MV-4-11 (cell line): ENCODE measurements at places on chromosomes 12 and 14.

- DNase-seq: no peak
These were observed 15.2 kb downstream of the ARL6IP4 start for GRCh38 chr12:122995503-122996187.

DNA sequence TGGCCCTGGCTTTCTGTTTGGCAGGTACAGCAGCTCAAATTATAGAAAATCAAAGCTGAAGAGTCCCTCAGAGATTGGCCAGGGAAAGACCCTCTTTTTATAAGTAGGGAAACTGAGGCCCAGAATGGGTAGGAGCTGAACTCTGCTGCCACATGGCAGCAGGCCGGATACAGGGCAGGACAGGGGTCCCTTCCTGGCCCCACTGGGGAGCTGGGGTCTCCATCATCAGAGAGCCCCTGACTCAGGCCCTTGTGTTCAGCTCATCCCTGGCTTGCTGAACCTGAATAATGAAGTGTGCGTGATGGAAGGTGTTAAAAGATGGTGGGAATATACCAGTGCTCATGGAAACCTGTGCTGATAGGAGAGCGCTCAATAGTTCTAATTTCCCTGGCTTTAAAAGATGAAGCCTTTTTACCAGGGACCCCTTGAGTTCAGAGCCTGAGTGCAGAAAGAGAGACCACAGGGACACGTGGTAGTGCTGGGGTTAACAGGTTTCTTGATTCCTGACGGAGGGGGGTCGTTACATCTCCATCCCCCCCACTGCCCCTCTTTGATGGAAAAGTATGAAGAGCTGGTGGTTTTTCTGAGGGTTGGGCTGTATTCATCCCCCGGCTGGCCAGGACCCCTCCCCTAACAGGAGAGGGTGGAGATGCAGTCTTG, 4.4 kb downstream of the DLK1 start:
- no peak for DNase-seq

GRCh38 chr12:94507455-94507854, 47.8 kb upstream of the CEP83 start:
- no peak for DNase-seq

DNA sequence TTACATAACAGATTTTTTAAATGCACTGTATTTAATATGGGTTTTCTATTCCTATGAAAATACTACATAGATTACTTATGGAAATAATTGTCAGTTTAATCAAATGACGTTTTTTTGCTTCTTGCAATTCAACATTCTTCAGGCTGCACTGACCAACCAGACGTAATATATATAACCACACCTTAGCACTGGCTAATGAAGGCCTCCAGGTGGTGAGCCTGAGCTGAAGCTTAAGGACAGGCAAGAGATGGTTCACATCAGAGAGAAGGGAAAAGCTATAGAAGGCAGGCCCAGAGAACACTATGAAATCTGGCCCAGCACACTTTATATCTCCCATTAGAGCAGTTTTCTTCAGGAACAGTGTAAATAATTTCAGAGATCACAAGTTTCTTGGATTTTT, 2.8 kb upstream of the MDGA2 start:
- no peak for DNase-seq

DNA sequence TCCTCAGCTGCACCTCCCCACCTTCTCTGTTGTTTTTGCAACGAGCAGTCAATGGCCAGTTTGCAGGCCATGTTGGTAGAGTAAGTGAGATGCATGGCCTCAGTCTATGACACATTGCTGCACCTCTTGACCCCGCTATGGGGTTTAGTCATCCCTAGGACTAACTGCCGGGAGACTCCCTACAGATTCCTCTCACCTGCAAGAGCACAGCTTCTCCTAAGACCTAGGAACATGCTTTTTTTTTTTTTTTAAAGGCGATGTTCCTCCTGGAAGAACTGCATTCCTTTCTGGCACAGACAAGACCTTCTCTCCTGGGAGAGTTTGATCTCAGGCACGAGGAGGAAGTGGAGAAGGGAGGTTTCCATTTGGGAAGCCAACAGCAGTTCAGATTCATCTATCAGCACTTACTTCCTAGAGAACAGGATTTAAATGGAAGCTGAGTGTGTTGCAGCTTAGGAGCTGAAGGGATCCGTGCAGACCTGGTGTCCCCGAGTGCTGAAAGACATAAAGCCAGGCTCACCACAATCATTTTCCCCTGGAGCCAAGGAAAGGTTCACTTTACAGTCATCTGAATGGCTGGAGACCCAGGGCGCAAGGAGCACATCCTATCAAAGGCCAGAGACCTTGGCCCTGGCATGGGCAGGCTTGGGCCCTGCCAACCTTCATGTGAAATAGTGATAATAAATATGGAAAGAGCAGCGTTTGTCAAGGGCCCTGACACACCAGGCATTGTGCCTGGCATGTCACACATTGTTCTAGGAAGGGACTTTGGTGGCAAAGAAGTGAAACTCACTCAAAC, 104.1 kb downstream of the LGMN start:
- no peak for DNase-seq

DNA sequence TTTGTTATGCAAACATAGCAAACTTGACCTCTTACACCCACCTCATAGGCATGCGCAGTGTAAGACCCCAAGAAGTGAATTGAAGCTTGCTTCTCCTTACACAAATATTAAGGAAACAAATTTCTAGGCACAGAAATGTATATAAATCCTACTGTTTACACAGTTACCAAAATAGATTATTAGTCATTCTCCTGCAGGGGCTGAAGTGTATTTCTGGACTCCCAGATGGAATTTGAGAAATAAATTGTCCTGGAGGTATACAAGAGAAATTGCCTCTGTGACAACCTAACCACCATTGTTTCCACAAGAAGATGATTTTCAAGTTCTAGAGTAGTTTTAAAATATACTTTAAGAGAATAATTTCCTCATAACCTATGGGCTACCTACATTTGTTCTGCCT, 656.0 kb upstream of the MDGA2 start:
- no peak for DNase-seq

DNA sequence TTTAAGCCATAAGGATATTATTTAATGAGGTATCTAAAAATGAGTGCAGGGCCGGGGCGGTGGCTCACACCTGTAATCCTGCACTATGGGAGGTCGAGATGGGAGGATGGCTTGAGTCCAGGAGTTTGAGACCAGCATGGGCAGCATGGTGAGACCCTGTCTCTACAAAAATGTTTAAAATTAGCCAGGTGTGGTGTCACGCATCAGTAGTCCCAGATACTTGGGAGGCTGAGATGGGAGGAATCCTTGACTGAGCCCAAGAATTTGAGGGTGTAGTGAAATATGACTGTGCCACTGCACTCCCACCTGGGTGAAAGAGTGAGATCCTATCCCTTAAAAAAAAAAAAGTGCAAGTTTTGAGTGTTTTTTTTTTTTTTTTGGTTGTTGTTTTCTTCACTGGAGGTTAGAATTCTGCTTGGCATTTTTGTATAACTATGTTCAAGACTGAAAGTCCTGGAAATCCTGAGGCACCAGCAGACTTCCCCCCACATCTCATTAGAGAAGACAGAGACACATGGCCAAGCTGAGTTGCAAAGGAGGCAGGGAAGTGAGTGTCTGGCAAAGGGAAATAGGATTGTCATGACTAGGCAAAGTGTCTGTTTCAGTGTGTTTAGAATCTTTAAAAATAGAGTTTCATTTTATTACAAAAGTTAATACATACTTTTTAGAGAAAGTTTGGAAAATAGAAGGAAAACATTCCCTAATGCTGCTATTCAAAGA, 53.5 kb upstream of the DUSP6 start:
- no peak for DNase-seq

DNA sequence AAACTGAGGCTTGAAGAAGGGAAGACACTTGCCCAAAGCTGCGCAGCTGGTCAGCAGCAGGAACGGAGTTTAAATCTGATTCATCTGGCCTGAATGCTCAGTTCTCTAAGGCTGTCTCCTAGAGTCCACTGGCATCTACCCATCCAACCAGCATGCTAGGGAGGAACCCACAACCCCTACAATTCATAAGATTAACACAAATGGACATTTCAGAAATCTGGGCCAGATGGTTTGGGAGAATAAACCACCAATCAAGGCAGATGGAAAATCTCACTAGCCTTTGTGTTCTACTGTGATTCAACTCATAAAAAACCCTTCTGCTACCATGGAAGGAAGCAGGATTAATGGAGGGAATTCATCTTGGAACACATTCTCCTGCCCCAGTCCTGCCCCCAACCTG, 67.8 kb downstream of the WSCD2 start:
- DNase-seq: no peak

DNA sequence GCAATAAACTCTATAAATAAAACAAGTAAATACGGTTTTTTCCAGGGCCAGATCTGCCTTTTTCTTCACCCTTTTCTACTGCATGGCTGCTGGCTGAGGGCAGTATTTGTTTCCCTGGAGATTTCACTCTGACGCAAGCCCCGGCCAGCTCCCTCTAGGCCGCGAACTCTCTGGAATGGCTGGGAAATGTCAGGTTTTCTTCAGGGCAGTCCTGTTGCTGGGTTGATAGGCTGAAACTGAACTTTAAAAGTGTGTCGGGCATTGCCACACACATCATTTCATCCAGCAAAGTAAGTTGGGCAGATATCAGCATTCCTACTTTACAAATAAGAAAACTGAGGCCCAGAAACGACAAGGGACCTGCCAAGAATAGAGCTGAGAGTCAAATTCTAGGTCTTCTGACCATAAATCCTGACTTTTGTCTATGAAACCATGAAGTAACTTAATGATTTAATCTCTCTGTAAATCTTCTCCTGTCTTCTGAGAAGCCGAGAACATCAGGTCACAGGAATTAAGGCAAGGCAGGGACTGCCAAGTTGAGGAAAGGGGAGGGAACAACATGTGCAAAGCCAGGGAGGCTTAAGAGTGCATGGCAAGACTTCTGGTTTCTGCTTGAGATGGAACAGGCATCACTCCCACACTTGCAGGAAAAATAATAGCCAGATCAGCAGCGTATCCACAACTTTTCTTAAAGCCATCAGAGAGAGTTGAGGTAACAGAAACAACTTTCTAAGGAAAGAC, 205.0 kb upstream of the CCDC196 start:
- no peak for DNase-seq

- no peak for DNase-seq
These were observed 44.1 kb downstream of the NIN start for GRCh38 chr14:50786751-50787464.

GRCh38 chr14:74804219-74804825, 41.2 kb downstream of the YLPM1 start:
- DNase-seq: peak; percentile 23

- peak; percentile 79 for DNase-seq
These were observed 318.2 kb downstream of the NUAK1 start for GRCh38 chr12:105820429-105821125.

DNA sequence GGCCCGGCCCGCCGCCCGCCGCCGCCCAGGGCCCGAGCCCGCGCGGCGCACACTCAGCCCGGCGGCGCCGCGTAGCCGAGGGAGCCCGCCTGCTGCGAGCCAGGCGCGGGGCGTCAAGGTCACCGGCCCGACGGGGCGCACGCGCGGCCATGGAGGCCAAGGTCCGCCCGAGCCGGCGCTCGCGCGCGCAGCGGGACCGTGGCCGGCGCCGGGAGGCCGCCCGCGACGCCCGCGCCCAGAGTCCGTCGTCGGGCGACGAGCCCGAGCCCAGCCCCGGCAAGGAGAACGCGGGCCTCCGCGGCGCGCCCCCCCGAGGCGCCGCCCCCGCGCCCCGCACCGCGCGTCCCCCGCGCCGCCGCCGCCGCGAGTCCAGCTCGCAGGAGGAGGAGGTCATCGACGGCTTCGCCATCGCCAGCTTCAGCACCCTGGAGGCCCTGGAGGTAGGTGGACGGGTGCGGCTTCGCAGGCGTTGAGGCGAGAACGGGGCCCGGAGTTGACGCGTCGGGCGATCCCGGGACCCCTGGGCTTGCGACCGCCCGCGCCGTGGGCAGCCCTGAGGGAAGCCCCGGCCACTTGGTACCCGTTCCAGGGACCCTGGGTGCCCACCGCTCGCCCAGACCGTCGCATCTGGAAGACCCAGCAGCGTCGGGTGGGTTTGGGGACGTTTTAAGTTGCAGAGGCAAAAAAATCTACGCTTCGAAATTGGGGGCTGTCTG, 629 bp downstream of the FBRSL1 start:
- no peak for DNase-seq

DNA sequence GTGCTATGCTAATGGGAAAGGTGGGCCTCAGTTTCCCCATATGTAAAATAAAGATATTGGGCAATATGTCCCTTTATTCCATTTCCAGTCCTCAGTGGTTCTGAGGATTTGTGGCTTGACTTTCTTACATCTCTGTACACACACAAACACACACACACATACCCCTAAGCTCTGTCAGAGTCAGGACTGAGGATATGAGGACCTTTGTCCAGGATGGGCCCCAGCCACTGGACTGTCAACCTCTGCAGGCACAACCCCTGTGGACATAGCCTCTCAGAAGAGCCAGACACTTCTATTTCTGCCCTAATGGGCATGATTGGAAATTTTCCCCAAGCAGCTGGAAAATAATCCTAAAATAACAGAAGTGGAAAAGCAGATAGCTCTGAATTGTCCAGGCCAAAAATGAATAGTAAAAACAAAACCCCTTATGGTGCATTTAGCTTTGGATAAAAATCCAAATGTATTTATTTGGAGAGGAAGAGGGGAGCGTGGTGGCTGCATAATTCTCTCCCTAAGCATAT, 50.2 kb downstream of the RIN3 start:
- no peak for DNase-seq
